ENCODE measurements at places on chromosomes 3 and 15. TPM values are rescaled to one million over a fixed set of nuclear protein-coding genes. Genes with fewer than 3 reads are reported as not detected.

- no peaks in the 10 kb centered on the region for H3K36me3 ChIP-seq
- DNase-seq = no peak
- no peaks in the 10 kb centered on the region for H3K27me3 ChIP-seq
- no peak overlapping the region for H3K4me3 ChIP-seq
- no peaks in the 10 kb centered on the region for H3K4me1 ChIP-seq
Observed at GRCh38 chr3:31688984-31689383, 156.3 kb downstream of the STT3B start.

GRCh38 chr3:135237371-135238143 is 442.5 kb downstream of the EPHB1 start:
- H3K4me1 ChIP-seq = no peaks in the 10 kb centered on the region
- DNase-seq = no peak
- peaks cover 10% of the 10 kb centered on the region for H3K27me3 ChIP-seq
- H3K27ac ChIP-seq = no peak overlapping the region
- H3K4me3 ChIP-seq = no peak overlapping the region

- no peaks in the 10 kb centered on the region for H3K36me3 ChIP-seq
- no peaks in the 10 kb centered on the region for H3K4me1 ChIP-seq
- no peak overlapping the region for H3K4me3 ChIP-seq
- H3K27me3 ChIP-seq = no peaks in the 10 kb centered on the region
- DNase-seq = no peak
- H3K27ac ChIP-seq = no peak overlapping the region
Observed at GRCh38 chr3:55169608-55170072, 241.8 kb upstream of the LRTM1 start.

GRCh38 chr3:30084316-30084715 is 522.1 kb upstream of the TGFBR2 start:
- no peaks in the 10 kb centered on the region for H3K27me3 ChIP-seq
- H3K4me3 ChIP-seq = no peak overlapping the region
- no peaks in the 10 kb centered on the region for H3K4me1 ChIP-seq
- H3K36me3 ChIP-seq = no peaks in the 10 kb centered on the region
- DNase-seq = no peak

The LRRC31 gene
- not detected for total RNA-seq

The CDCP1 gene
- total RNA-seq = 0.36 TPM

The KNG1 gene
- 0.47 TPM for total RNA-seq

GRCh38 chr3:196075013-196075412 is 6.9 kb downstream of the TFRC start:
- peaks cover 57% of the 10 kb centered on the region for H3K36me3 ChIP-seq
- H3K27ac ChIP-seq = no peak overlapping the region
- H3K4me1 ChIP-seq = peaks cover 10% of the 10 kb centered on the region
- H3K4me3 ChIP-seq = no peak overlapping the region
- no peaks in the 10 kb centered on the region for H3K27me3 ChIP-seq

DNA sequence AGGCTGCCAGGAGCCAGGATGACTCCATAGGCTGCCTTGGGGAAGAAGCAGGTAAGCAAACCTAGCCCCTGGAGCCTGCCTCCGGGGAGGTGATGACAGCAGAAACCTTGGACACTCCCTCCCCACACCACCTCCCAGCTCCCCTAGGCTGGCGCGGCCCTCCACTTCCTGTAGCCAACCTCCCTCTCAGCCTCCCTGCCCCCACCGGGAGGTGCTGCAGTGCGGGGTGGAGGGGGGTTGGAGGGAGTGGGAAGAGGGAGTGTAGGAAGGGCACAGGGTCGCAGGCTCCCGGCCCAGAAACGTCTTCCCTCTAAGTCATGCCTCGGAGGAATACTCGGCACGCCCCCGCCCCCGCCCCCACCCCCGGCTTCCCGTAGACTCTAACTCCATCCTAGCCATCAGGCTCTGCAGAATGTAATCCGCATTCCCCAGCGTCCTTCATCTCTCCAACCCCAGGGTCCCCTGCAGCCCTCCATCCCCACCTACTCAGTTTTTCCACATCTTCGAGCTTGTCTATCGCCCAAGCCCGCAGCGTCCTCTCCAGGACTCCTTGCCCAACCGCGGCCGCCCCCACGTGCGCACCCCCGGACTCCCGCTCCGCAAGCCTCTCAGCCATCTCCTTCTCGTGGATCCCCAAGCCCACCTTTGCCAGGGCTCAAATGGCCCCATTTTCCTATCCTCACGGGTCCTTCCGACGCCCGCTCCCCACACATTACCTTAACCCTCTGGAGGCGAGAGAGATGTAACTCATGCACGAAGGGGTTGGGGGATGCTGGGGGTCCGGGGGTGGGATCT is 528 bp downstream of the LPCAT4 start:
- peak overlapping the region; percentile 92 for H3K4me3 ChIP-seq
- no peak overlapping the region for H3K27ac ChIP-seq
- peaks cover 21% of the 10 kb centered on the region for H3K36me3 ChIP-seq
- DNase-seq = peak; percentile 47

The RPL15 gene
- total RNA-seq = 2,073 TPM

DNA sequence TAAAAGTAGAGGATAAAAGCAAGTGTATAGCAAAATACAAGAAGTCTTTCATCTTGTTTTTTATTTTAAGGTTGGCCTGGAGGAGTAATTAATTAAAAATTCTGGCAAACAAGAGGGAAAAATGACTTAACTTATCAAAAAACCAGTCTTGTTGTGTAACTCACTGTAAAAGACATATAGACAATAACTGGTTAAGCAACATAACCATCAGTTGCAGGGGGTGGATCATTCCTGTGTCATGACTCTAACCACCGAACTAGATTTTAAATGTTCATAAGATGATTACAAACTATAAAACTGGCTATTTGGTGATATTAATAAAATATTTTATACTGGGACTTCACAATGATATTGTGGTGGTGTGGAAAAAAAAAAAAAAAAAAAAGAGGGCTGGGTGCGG is 130.6 kb downstream of the STAG1 start:
- no peak overlapping the region for H3K4me3 ChIP-seq
- H3K36me3 ChIP-seq = peaks cover 3% of the 10 kb centered on the region
- H3K27me3 ChIP-seq = no peaks in the 10 kb centered on the region
- no peak for DNase-seq
- no peak overlapping the region for H3K27ac ChIP-seq

DNA sequence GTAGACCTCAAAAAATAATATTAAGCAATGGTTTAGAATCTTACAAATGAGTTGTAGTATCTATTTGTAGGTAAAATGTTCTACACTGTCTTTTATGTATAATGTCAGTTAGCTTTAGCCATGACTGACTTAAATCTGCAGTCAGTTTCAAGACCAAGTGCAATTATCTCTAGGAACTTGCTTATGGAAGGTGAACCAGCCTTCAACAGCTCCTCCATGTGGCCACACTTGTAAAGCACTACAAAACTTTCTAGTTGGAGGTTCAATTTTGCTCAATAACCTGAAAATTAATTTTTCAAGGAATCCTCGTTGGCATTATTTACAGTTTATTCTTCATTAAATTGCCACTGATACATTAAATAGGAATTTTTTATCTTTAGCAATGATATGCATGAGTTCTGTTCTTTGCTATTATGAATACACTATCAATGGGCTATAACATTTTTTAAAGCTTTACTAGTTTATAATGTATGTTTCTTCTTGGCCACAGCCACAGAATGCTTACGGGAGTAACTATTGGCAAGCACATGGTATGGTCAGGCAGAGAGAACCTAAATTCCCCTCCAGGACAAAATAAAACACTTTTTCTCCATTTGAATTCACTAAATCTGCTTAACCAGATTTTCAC is 315.3 kb upstream of the UBE2E2 start:
- H3K4me3 ChIP-seq = no peak overlapping the region
- H3K27ac ChIP-seq = no peak overlapping the region
- no peaks in the 10 kb centered on the region for H3K27me3 ChIP-seq

The C3orf22 gene
- not detected for total RNA-seq

GRCh38 chr15:27410996-27411605 is 440.1 kb downstream of the GABRG3 start:
- DNase-seq = no peak
- H3K36me3 ChIP-seq = no peaks in the 10 kb centered on the region
- no peak overlapping the region for H3K27ac ChIP-seq
- no peaks in the 10 kb centered on the region for H3K27me3 ChIP-seq

The CEP19 gene
- 7.8 TPM for total RNA-seq

DNA sequence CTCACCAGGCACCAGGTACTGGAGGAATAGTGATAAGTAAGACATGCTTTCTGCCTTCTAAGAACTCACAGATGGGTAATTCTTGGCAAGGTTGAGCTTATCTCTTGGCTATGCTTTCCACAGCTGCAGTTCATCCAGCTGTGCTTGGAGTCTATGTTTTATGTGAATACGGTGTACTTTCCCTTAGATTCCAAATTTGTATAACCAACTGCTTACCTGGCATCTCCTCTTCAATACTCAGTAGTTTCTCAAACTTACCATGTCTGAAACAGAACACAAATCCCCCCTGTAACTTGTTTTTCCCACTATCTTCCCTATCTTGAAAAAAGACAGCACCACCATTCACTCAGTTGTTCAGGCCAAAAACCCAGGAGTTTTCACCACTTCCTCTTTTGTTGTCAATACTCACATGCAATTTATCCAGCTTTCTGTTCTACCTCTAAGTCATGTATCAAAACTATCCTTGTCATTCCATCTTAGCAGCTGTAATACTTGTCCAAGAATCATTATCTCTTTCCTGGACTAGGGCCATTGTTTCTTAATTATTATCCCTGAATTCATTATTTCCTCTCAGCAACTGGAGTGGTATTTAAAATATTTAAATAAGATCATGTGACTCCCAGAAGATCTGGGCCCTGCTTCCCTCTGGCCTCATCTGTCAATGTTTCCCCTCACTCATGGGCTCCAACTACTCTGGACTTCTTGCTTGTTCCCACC is 32.6 kb downstream of the COL6A5 start:
- H3K4me3 ChIP-seq = no peak overlapping the region
- no peaks in the 10 kb centered on the region for H3K4me1 ChIP-seq
- peaks cover 5% of the 10 kb centered on the region for H3K27me3 ChIP-seq
- H3K36me3 ChIP-seq = no peaks in the 10 kb centered on the region
- no peak for DNase-seq

- H3K4me1 ChIP-seq = no peaks in the 10 kb centered on the region
- H3K36me3 ChIP-seq = no peaks in the 10 kb centered on the region
- H3K4me3 ChIP-seq = no peak within 1 kb of the TSS
- peaks cover 10% of the 10 kb centered on the region for H3K27me3 ChIP-seq
- no peak within 1 kb of the TSS for H3K27ac ChIP-seq
- no peak for DNase-seq
Observed at GRCh38 chr3:24494618-24495325, at the start of gene THRB. Gene THRB, minus strand, starts transcription at chr3:24494850.

GRCh38 chr15:44501768-44502366 is 35.1 kb upstream of the EIF3J start:
- no peaks in the 10 kb centered on the region for H3K4me1 ChIP-seq
- H3K27ac ChIP-seq = no peak overlapping the region
- peaks cover 8% of the 10 kb centered on the region for H3K36me3 ChIP-seq
- H3K4me3 ChIP-seq = no peak overlapping the region

- H3K27ac ChIP-seq = no peak overlapping the region
- H3K27me3 ChIP-seq = no peaks in the 10 kb centered on the region
- peak overlapping the region; percentile 83 for H3K4me3 ChIP-seq
- H3K36me3 ChIP-seq = no peaks in the 10 kb centered on the region
Observed at GRCh38 chr15:74937272-74937589, 642 bp downstream of the COX5A start.

GRCh38 chr3:8868996-8869395 is 94.3 kb downstream of the RAD18 start:
- no peak for DNase-seq
- no peaks in the 10 kb centered on the region for H3K27me3 ChIP-seq
- no peak overlapping the region for H3K4me3 ChIP-seq
- no peaks in the 10 kb centered on the region for H3K4me1 ChIP-seq

DNA sequence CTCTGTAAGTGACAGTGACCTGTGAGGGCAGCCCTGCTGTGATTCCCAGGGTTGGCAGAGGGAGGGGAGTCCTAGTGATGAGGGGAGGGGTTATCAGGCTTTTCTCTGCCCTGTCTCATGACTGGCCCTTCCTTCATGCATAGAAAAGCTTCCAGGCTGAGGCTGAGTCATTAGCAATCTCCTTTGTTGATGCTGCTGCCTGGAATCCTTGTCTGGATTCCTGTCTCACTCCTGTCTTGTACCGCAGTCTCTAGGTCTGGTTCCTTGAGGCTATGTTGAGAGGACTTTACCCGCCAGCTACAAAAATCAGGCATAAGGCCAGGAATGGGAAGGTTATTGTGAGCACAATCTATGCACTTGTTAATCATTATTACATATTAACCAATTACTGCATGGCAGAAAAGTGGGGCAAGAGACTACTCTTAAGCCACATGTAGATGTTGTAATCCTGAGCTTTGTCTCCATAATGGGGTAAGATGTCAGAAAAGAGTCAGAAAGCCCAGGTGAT is 7.2 kb downstream of the KLHL6 start:
- no peak for DNase-seq
- H3K36me3 ChIP-seq = peaks cover 13% of the 10 kb centered on the region

GRCh38 chr15:29324746-29325145 is 55.1 kb upstream of the NSMCE3 start:
- no peaks in the 10 kb centered on the region for H3K36me3 ChIP-seq
- DNase-seq = no peak
- no peak overlapping the region for H3K4me3 ChIP-seq
- no peaks in the 10 kb centered on the region for H3K27me3 ChIP-seq
- H3K27ac ChIP-seq = no peak overlapping the region

GRCh38 chr15:90860450-90860849 is 7.9 kb upstream of the FURIN start:
- DNase-seq = no peak
- peaks cover 30% of the 10 kb centered on the region for H3K4me1 ChIP-seq
- H3K4me3 ChIP-seq = no peak overlapping the region
- no peaks in the 10 kb centered on the region for H3K27me3 ChIP-seq
- H3K27ac ChIP-seq = no peak overlapping the region
- no peaks in the 10 kb centered on the region for H3K36me3 ChIP-seq

The RETNLB gene
- not detected for total RNA-seq

DNA sequence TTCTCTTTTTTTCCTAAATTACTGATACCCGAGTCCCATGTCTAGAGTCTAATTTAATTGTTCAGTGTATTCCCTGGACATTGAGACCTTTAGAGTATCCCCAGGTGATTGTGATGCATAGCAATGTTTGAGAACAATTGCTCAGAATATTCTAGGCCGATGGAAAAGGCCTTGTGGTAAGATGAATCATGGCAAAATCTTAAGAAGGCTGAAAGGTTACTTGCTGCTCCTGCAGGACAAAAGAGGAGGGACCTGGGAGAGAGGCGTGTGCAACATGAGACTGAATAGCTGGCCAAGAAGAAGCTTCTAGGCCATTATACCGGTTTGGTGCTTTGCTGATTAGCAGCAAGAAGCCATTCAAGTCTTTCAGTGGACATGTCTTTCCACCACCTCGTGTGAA is 256.6 kb downstream of the ROBO2 start:
- no peaks in the 10 kb centered on the region for H3K4me1 ChIP-seq
- no peak for DNase-seq
- H3K27ac ChIP-seq = no peak overlapping the region
- no peaks in the 10 kb centered on the region for H3K36me3 ChIP-seq
- H3K4me3 ChIP-seq = no peak overlapping the region
- H3K27me3 ChIP-seq = no peaks in the 10 kb centered on the region

The CD47 gene
- 154 TPM for total RNA-seq

All from T-cell (primary cell).